ENCODE measurements at places on chromosomes 16 and 17.
A peak's percentile ranks its signal among the peaks of the same experiment; 100 is the strongest.

- no peak for DNase-seq
These were observed 12.1 kb downstream of the ITGA3 start for GRCh38 chr17:50067996-50068395.

GRCh38 chr17:31736855-31737625 lies 122.0 kb downstream of the COPRS start:
- no peak for DNase-seq

DNA sequence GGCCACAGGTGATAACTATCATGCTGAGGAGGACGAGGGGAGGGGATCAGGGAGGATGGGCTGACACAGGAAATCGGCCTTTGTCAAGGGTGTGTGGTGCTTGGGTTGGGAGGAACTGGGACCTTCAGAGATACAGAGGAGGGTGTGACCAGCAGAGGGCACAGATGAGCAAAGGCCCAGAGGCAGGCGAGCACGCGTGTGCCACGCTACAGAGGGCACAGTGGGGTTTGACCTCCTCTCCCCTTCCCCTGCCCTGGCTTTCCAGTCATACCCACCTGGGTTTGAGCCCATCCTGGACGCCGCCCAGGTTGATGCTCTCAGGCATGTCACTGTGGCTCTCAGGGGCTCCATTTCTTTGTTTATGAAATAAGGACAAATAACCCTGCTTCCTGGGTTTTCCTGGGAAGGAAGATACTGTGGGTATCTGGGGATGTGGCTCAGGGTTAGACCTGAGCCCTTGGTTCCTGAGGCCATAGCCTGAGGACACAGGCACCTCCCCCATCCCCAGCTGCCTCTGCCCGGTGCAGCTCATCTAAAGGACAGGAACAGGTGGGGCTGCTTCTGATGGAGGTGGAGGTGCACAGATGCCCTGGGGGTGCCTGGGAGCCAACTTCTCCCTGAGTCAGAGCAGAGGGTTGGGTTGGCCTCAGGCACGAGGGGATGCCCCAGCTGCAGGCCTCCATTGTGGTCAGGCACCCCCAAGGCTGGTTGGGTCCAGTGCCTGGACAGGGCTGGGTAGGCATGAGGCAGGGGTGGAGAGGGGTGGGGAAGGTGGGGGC lies 51.8 kb downstream of the BEAN1 start:
- peak; percentile 70 for DNase-seq

- peak; percentile 11 for DNase-seq
These were observed 75.2 kb upstream of the DHX40 start for GRCh38 chr17:59490216-59490615.

DNA sequence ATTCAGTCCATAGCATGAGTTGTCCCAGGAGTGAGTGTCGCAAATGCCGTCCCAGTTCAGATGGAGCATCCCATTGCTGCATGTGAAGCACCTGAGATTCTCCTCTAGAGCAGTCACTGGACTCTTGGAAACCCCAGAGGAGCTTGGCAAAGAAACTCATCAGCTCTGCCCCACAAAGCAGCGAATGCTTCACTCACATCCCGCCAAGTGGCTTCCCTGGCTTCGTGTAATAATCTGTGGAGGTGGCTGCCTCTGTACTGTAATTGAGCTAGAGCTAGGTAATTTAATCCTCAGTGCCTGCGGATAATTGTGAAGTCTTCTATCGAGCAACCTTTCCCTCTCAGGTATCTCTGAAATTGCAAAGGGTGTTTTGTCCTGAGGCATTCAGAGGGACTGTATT lies 107.1 kb downstream of the SNX29 start:
- no peak for DNase-seq

- DNase-seq, result no peak
These were observed 406.3 kb upstream of the RBFOX1 start for GRCh38 chr16:6926341-6926740.

GRCh38 chr16:55478827-55479429 lies at the start of gene MMP2:
Gene MMP2, plus strand, starts transcription at chr16:55479198. Its CDS starts 282 bp downstream, at chr16:55479480.
- DNase-seq, result peak; percentile 79

DNA sequence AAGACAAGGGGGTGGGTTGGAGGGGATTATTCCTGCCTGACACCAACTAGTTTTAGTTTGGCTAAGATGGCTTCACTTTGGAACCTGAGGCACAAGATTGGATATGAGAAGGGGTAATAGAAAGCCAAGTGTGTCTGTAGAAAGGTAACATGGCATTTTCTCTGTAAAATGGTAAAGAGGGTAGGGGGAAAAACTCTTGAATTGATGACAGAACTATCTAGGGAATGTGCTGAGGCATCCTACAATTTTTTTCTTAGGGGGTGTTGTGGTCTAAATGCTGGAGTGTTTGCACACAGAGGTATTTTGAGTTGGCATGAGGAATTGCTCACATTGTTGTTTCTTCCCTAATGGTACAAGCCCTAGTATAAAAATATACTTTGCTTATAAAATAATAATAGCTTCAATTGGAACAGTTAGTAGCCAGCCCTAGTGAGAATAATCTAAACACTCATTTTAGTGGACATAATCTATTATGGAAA lies 25.8 kb downstream of the YPEL2 start:
- DNase-seq, result peak; percentile 48

GRCh38 chr16:2769100-2769529 lies 8.0 kb downstream of the ELOB start:
- no peak for DNase-seq

DNA sequence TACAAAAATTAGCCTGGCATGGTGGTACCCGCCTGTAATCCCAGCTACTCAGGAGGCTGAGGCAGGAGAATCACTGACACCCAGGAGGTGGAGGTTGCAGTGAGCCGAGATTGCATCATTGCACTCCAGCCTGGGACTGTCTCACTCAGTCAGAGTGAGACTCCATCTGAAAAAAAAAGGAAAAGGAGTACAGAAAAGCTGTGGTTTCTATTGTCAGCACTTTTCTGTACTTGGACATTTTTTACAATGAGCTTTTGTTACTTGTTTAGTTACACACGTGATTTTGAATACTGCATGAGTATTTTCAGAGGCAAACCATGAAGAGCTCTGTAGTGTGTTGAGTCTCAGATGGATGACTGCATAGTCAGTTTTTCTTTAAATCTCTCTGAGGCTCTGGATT lies 26.3 kb downstream of the ZC3H18 start:
- DNase-seq, result peak; percentile 36

- DNase-seq, result peak; percentile 45
These were observed 219.7 kb downstream of the TMEM114 start for GRCh38 chr16:8370374-8371270.

DNA sequence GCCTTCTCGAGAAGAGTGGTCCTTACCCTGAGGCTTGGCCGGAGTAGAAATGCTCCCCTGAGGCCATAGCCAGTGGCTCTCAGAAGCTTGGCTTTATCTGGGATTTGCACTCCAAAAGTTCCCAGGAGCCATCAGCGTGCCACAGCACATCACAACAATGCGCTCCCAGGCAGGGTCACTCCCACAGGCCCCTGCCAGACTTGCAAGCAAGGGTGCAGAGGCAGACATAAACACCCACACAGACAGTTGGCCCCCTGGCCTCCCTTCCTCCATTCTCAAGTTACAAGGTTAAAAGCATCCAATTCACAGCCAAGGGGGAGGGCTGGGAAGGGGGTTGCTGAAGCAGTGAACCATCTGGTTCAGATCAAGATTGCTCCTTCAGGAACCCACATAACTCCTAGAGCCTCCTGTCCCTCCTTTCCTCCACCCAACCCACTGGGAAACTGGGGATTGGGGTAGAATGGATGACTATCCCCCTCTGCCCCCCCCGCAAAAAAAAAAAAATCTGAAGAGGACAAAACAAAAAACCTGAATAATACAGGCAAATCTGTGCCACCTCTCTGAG lies 1.8 kb downstream of the ST3GAL2 start:
- peak; percentile 66 for DNase-seq

- DNase-seq, result no peak
These were observed 50.0 kb downstream of the CYB5B start for GRCh38 chr16:69474408-69474807.

GRCh38 chr16:77221482-77221881 lies 22.3 kb downstream of the SYCE1L start:
- DNase-seq, result peak; percentile 28

- DNase-seq, result no peak
These were observed 126.0 kb upstream of the GOT2 start for GRCh38 chr16:58859958-58860669.

DNA sequence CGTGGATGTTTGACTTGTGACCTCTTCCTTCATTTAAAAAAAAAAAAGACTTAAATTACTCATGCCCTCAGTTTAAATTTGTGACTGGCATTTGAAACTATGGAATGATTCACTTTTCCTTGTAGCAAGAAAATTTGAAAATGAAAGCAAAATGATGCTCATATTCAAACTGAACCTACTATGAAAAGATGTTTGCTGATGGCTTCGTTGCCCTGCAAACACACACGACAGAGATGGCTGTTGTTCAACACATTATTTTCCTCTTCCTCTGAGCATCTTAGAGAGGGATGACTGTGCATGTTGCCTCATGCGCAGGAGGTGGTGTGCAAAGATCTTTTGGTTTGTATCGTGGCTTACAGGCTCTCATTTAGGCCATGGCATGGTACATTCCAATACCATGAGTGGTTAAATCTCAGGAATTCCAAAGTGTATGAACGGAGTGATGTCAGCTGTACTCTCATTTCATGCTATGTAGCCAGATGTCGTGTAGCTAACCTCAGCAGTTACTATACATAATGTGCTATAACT lies 164.5 kb downstream of the PRKCA start:
- peak; percentile 100 for DNase-seq

- DNase-seq, result no peak
These were observed 458 bp downstream of the GFOD2 start for GRCh38 chr16:67718668-67719047.

- no peak for DNase-seq
These were observed 32.0 kb upstream of the MRPS23 start for GRCh38 chr17:57881783-57882351.

DNA sequence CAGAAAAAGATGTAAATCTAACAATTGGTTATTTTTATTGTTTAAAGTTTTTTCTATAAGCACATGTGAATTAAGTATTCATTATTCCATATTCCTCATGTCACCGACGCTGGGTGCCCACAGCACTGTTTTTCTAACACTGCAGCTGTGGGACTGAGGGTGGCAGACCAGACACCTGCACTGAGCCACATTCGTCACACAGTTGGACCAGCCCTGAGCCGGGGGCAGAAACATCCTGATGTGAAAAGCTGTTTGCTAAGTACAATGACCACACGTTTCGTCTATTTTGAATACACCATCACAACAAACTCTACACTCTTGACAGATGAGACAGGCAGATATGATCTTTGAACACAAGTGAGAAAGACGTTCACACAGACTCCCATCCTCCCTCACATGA lies 749.5 kb downstream of the KCNJ18 start:
- no peak for DNase-seq

- DNase-seq, result no peak
These were observed 81.7 kb downstream of the RTN4RL1 start for GRCh38 chr17:1943436-1943831.

DNA sequence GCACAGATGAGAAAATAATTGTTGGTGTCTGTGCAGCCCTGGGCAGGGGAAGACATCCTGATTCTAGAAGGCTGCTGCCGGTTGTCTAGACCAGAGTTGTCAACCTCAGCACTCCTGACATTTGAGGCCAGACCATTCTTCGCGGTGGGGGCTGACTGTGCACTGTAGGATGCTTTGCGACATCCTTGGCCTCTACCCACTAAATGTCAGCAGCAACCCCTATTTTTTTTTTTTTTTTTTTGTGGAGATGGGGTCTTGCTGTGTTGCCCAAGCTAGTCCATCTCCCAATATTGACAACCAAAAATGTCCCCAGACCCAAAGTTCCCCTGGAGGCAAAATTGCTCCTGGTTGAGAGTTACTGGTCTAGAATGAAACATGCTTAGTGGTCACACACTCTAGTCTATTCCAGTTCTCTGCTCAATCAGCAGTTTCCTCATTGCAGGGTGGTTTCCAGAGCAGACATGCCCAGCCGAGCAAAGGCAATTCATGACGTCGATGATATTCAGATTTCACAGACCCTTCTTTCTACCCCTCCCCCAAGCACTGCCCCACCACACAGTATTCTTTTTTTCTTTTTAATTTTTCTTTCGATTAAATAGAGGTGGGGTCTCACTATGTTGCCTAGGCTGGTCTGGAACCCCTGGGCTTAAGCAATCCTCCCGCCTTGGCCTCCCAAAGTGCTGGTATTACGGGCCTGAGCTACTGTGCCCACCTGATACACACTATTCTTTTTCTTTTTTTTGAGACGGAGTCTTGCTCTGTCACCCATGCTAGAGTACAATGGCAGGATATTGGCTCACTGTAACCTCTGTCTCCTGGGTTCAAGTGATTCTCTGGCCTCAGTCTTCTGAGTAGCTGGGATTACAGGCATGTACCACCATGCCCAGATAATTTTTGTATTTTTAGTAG lies 9.0 kb downstream of the C17orf99 start:
- DNase-seq, result no peak

DNA sequence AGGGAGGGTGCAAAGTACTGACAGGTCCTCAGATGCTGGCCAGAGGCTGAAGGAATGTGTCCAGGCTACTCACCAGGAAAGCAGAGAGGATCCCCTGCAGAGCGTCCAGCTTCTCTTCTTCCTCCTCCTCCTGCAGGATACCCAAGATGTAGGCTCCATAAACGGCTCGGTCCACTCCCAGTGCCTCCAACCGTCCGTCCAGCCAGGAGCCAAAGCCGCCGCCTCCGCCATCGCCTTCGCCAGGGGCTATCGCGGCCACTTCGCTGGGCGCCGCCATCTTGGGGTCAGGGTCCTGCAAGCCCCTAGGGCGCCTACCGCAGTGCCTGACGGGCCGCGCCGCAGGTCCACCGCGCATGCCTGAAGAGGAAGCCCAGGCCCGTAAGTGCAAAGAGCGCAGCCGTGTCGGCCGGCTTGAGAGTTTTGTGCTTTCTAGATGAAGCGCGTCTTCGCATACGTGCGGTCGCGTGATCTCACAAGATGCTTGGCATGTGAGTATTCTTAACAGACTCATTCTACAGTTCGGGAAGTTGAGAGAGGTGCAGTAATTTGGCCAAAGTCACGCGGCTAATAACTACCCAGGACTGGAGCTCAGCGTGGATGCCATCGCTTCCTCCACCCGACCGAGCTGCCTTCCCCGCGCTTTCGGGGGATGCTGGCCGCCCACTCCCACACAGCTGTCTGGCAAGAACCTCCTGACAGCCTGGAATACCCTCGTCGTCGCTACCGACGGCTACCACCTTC lies at the start of gene CCDC43:
TSS of gene CCDC43 (minus strand) at position 300 of the 741 bp plus-strand sequence. CDS start at position 277, 23 bp downstream.
- peak; percentile 97 for DNase-seq

DNA sequence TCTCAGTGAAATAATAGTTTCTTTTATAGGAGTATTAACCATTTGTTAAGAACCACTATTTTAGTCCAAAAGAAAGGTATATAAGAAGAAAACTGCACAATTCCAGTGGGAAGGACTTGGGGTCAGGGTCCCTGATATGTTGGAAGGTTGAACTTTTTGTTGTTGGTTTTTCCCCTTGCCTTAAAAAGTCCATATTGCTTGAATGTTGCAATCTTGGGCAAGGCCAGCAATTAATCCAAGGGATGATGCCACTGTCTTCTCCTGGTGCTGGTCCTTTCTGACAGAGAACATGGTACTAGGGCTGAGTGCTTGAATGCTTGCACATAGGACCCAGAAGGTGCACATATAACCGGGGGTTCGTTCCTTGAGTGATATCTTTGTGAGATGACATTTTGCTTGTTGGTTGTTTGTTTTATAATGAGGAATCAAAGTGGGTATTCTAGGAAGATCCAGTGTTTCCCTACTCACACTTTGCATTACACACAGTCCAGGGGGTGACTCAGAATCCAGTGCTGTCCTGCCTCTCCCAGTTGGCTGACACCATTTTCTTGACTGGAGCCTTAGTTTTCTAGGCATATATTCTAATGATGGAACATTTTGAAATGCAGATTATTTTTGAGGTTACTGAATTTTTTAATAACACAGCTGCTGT lies 54.9 kb downstream of the SIAH1 start:
- no peak for DNase-seq

- DNase-seq, result no peak
These were observed 9.2 kb downstream of the SYT17 start for GRCh38 chr16:19177111-19177739.

All from cardiac fibroblast (primary cell).